ENCODE measurements at places on chromosomes 5 and 9.

DNA sequence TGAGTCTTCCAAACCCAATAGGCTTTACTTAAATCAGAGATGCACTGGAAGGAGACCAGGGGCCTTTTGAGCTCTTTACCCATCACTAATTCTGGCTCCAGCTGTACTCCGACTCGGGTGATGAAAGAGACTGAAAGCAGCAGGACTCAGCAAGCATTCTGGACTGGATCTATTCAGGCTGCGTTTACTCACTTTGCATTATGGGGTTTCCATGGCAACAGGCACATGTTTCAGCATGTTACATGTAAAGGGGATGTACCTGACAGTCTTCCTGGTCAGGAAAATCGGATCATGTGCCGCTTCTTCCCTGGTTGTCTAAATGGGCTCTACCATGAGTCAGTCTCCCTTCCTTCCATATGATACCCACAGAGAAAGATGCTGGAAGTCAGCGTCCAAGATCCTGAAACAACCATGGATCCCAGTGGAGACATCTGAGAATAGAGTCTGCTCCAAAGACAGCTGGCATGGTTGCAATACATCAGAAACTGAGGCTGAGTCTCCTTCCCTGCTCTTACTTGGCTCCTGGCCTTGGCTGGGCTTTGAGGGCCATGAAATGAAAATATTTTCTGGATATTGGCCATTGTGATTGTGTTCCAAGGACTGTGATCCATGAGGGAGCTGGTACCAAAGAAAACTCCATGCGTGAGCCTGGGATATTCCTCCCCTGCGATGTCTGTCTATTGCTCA, 102.5 kb upstream of the TNC start:
- peak; percentile 34 for DNase-seq

GRCh38 chr5:133473291-133473690, 139.1 kb downstream of the FSTL4 start:
- DNase-seq = no peak

DNA sequence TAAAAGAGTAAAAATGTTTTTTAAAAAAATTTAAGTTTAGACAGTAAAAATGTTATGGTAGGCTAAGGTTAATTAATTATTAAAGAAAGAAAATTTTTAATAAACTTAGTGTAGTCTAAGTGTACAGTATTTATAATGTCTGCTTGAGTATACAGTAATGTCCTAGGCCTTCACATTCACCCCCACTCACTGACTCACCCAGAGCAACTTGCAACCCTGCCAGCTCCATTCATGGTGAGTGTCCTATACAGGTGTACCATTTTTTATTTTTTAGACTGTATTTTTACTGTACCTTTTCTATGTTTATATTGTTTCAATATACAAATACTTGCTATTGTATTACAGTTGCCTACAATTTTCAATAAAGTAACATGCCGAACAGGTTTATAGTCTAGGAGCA, 234.1 kb downstream of the AUH start:
- no peak for DNase-seq

GRCh38 chr9:72856972-72857623, 95.8 kb downstream of the ALDH1A1 start:
- peak; percentile 24 for DNase-seq

DNA sequence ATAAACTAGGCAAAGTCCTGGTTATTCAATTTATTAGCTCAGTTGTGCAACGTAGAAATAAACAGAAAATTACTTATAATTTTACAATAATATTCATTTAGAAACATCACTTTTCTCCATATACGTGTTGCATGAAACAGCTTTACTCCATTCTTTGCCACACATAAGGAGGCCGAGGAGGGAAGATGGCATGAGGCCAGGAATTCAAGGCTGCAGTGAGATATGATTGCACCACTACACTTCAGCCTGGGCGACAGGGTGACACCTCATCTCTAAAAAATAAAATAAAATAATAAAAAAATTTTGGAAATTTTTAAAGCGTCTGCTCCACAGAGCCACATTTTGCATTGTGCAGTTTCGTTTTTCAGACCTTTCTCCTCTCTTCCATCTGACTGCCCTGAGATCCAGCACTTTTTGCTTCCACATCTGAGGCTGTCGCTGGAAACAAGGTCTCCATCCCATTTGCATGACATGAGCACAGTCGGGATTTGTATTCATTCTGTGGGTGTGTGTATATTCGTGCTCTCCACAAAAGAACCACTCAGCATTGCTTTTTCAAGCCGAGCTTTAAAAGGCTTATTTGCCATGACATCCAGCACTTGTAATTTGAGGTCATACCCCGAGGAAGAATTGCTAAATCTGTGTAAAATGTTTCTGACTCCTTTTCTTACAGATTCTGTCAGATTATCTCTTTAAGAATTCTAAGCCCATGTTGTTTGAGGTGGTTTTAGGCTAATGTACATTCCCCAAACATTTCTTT, 98.6 kb upstream of the MSX2 start:
- DNase-seq = no peak

DNA sequence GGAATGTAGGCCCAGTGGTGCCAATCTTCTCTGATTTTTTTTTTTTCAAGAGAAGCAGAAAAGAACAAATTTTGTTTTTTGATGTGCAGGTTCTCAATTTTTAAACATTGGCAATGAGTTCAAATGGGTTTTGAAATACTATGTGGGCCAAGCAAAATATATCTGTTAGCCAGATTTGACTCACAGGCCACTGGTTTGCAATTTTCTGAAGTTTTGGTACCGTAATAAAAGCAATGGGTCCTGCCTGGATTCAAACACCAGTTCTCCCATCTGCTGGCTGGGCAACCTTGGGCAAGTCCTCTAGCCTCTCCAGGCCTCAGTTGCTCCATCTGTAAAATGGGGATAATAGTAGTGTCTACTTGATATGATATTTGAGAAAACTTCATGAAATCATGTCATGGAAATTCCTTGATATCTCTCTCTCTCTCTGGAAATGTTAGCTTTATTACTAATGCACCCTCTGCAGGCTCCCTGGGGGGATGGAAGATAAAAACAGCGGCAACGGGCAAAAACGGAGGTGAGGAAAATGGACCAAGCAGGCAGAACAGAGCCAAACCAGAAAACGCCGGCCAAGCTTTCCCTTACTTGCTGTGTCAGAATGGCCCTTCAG, 63.4 kb downstream of the SMIM23 start:
- no peak for DNase-seq

DNA sequence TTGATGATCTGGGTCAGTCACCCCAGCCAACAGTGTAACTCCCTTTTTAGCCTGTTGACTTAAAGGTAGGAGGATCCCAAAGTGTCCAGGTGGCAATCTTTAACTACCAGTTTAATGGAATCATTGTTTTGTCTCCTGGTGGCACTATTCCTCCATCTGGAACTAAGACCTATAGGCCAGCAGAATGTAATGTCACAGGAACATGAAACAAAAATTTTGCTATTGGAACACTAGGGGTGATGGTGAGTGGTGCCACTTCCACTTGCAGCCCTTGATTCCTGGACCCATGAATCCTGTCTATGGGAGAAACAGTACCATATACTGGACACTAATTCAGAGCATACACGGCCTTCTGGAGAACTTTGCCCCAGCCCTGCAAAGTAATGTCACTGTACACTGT, 219.5 kb upstream of the RASA1 start:
- peak; percentile 4 for DNase-seq

DNA sequence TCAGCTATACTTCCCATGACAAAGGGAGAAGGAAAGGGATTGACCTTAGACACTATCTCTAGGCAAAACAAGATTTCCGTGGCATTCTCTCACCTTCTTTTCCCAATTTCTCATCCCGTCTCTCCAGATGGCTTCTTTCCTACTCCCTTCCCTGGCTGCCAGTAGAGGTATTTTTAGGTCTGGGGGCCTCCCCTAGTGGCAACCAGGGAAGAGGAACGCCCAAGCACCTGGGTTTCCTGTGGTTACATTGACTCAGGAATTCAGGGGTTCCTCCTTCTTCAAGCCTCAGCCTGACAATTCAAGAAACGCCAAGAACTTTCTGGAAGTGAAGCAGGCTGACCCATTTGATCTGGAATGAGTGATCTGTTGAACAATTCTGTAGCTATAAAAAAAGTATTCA, 111.5 kb upstream of the OSMR start:
- DNase-seq = no peak

- no peak for DNase-seq
These were observed 35.2 kb downstream of the WHRN start for GRCh38 chr9:114470121-114470520.

DNA sequence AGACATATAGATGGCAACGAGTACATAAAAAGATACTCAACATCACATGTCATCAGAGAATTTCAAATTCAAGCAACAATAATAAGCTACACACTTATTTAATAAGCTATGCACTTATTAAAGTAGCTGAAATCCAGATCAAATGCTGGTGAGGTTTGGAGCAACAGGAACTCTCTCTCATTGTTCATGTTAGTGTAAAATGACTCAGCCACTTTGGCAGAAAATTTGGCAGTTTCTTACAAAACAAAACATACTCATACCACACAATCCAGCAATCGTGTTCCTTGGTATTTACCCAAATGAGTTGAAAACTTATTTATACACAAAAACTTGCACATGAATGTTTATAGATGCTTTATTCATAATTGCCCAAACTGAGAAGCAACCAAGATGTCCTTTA, 131.5 kb upstream of the NFIL3 start:
- DNase-seq = no peak

DNA sequence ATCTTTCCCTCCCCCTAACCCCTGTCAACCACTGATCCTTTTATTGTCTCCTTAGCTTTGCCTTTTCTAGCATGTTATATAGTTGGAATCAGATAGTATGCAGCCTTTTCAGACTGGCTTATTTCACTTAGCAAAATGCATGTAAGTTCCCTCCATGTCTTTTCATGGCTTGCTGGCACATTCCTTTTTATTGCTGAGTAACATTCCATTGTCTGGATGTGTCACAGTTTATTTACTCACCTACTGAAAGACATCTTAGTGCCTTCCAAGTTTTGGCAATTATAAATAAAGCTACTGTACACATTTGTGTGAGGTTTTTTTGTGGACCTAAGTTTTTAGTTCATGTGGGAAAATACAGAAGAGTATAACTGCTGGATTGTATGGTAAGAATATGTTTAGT, 230.1 kb downstream of the PBX3 start:
- no peak for DNase-seq
